ENCODE measurements at places on chromosomes 2 and 18. TPM values are rescaled to one million over a fixed set of nuclear protein-coding genes. Genes with fewer than 3 reads are reported as not detected.
A peak's percentile ranks its signal among the peaks of the same experiment; 100 is the strongest.

GRCh38 chr2:70050631-70051425 lies 36.4 kb upstream of the PCBP1 start:
- H3K27me3 ChIP-seq, result no peaks in the 10 kb centered on the region
- peaks cover 23% of the 10 kb centered on the region for H3K36me3 ChIP-seq
- no peak overlapping the region for H3K4me3 ChIP-seq
- no peaks in the 10 kb centered on the region for H3K4me1 ChIP-seq
- no peak overlapping the region for H3K27ac ChIP-seq

- peaks cover 6% of the 10 kb centered on the region for H3K4me1 ChIP-seq
- H3K4me3 ChIP-seq, result no peak overlapping the region
- DNase-seq, result no peak
- H3K27me3 ChIP-seq, result no peaks in the 10 kb centered on the region
These were observed 89.3 kb downstream of the LIMS1 start for GRCh38 chr2:108623616-108624015.

DNA sequence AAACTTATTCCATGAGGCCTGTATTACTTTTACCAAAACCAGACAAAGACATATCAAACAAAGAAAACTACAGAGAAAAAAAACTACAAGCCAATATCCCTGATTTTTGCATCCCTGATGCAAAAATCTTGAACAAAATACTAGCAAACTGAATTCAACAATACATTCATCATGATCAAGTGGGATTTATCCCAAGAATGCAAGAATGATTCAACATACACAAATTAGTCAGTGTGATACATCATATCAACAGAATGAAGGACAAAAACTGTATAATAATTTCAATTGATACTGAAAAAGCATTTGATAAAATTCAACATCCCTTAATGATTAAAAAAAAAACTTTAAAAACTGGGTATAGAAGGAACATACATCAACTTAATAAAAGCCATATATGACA lies 106.8 kb downstream of the SLC39A10 start:
- H3K27me3 ChIP-seq, result no peaks in the 10 kb centered on the region
- no peaks in the 10 kb centered on the region for H3K4me1 ChIP-seq
- no peak for DNase-seq
- no peak overlapping the region for H3K4me3 ChIP-seq

- no peaks in the 10 kb centered on the region for H3K4me1 ChIP-seq
- H3K27me3 ChIP-seq, result no peaks in the 10 kb centered on the region
- no peaks in the 10 kb centered on the region for H3K36me3 ChIP-seq
- H3K4me3 ChIP-seq, result peak overlapping the region; percentile 23
These were observed 37.8 kb downstream of the PCBP1 start for GRCh38 chr2:70124983-70125480.

GRCh38 chr2:235537186-235537585 lies 43.3 kb downstream of the AGAP1 start:
- peaks cover 16% of the 10 kb centered on the region for H3K4me1 ChIP-seq
- DNase-seq, result no peak
- no peak overlapping the region for H3K4me3 ChIP-seq
- H3K27ac ChIP-seq, result peak overlapping the region; percentile 21
- no peaks in the 10 kb centered on the region for H3K36me3 ChIP-seq
- no peaks in the 10 kb centered on the region for H3K27me3 ChIP-seq

DNA sequence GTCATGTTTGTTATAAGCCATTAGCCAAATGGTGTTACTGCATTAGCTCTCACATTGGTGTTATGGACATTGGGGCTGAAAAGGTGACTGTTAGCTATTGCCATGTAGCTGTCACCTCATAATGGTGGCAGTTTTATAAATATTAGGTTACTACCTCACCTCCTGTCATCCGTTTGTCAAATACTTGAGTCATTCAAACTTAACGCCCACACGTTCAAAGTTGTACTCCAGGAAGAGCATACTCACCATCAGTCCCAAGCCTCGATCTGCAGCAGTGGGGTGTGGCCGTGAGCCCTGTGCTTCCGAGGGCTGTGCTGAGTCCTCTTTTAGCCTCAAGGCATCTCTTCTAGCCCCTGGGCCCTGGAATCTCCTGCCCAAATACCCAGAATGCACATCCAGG lies 87.3 kb downstream of the PDK1 start:
- no peaks in the 10 kb centered on the region for H3K36me3 ChIP-seq
- H3K4me1 ChIP-seq, result peaks cover 5% of the 10 kb centered on the region
- H3K27ac ChIP-seq, result no peak overlapping the region

Gene NPHP1
- polyA plus RNA-seq, result 0.33 TPM

Gene APCDD1
- 2.1 TPM for polyA plus RNA-seq

Measured in liver (tissue), 10 donors.